IMR-90 (cell line): ENCODE measurements at places on chromosomes 7 and 10. TPM values are rescaled to one million over a fixed set of nuclear protein-coding genes. Genes with fewer than 3 reads are reported as not detected.

DNA sequence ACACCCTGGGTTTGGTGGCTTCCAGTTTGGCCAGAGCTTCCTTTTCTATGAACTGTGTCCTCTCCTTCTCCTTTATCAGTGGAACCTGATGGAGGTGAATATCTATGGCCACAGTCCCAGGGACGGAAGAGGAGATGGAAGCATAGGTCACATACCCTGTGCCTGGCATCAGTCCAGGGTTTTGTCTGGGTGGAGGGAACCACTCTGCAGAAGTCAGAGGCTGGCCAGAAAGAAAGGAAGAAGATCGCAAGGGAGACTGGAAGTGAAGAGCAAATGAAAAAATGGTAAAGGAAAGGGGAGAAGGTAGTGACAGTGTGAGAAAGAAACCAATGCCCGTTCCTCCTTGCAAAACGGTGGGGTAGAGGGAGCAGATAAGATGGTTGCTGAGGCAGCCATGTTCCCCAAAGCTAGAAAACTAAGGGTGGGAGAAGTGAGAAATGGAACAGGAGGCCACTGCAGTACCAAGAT is 77.9 kb upstream of the HECW1 start:
- no peak for DNase-seq

DNA sequence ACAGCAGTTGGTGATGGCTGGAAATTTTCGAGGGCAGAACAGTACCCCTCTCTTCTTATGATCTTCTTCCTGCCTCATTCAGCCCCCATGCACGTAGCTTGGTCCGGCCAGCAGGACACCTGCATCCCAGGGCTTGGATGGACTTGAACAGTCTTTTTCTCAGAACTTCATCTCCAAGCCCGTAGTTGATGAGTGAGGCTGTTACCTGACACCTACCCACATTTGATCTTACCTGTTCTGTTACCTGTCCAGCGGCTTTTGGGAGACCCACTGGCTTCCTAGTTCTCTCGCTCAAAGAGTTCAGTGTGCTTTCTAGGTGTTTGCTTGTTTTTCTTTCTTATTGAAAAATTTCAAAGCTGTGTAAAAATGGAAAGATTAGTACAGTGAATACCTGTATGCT is 212.2 kb downstream of the CUX1 start:
- no peak for DNase-seq

DNA sequence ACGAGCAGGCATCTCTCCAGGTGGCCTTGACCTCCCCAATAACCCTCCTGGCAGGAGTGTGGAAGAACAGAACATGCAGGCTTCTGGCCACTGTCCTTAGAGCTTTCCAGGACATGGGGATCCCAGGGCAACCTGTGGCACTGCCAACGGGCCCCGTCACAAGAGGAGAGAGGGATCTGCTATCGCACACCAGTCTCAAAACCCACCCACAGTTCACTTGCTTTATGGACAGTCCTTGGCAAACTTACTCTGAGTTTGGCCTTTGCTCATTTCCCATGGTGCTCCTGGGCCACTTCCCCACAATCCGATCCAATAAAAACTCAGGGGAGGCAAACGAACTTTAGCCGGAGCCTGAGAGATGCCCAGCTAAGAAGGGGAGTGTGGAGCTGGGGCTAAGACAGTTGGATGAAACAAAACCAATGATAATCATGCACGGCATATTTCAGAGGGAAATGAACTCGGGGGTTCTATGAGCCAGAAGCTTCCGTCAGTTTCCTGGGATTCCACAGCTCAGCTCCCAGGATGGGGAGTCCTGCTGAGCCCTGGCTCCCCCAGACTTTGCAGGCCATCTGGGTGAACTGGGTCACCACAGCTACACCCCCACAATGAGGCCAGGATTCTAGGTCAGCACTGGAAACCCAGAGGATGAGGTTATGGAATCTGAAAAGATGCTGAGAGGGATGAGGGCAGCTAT is 158.4 kb downstream of the NEURL1 start:
- no peak for DNase-seq

GRCh38 chr7:51310131-51310583 is 6.5 kb downstream of the COBL start:
- no peak for DNase-seq

DNA sequence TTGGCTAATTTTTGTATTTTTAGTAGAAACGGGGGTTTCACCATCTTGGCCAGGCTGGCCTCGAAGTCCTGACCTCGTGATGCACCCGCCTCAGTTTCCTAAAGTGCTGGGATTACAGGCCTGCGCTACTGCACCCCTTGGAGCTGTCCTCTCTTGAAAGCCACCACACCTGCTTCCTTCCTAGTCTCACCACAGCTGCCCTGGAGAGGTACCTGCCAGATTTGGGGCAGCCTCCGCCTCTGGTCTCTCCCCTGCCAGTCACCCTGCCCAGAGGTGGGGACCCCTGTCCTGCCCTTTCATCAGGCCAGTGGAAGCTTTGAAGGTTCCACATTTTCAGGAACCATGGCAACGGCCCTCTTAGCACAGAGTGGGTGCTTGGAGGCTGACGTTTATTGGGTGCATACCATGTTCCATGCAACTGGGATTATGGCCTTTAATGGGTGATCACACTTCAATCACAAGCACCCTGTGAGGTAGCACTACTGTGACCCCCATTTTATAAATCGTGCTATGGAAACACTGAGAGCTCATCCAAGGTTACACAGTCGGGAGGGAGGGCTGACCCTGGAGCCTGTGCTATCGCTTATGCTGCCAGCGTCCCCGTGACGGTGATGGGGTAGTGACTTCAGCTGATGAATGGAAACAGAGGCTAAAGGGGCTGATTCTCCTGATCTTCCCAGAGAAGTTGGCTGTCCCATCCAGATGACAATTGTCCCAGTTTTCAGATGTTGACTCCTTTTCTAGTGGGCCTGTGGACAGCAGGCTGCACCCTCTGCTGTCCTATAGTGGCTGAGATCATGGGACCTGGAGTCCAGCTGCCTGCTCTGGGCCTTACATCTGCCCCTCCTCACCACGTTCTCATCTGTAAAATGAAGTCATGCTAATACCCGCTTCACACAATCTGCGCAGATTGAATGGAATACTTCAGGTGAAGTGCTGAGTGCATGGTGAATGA is 11.5 kb upstream of the FGFR2 start:
- DNase-seq = no peak

The ST8SIA6 gene
- total RNA-seq = 0.18 and 0.56 TPM in 2 replicates
